ENCODE measurements at places on chromosomes 11 and 22.

DNA sequence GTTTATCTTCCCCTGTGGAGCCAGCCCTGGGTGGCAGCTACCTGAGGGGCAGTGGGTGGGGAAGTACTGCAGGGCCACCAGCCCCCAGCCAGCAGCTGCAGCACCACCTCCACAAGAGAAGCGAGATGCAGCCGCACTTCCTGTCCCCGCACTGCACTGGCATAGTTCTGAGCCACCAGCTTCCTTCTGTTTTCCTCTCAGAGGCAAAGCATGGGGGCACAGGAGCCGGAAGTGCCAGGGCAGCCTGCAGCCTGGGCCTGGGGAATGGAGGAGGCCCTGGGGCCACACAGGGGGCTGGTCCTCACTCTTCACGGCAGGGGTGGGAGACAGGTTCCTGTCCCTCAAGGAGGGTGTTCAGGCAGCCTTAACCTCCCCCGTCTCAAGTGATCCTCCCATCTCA is 11.9 kb upstream of the SH3BP1 start:
- no peak for DNase-seq

GRCh38 chr11:67572305-67572704 is 11.3 kb upstream of the GSTP1 start:
- DNase-seq: no peak

DNA sequence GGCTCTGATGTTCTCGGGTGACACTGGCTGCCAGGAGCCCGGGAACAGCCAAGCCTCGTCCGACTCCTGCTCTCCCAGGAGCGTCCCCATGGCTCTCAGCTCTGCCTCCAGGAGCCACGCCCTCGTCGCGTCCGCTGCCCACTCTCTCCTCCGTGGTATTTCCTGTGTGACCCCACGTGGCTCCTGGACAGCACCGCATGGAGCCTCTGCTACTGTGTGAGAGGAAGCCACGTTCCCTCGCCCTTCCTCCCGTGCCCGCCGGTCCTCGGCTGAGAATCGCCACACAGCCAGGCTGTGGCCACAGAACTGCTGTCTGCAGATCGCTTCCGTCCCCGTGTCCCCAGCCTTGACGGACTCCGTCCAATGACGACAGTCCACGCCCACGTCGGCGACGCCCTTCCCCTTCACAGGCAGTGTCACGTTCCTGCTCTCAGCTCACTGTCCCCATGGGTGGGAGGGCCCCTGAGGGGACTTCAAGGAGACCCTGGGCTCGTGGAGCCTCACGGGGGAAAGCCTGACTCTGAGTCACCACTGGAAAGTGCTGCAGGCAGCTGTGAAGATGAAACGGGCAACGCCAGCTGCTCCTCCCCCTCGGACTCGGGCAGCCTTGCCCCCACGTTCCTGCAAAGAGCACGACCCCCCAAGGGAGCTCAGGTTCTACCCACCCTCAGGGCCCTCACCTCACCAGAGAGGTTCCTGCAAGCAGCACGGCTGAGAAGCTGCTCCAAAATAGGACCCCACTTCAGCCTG is 458.5 kb downstream of the BRD1 start:
- no peak for DNase-seq

GRCh38 chr11:130766650-130767565 is 149.4 kb downstream of the SNX19 start:
- DNase-seq: no peak

GRCh38 chr11:71326328-71326940 is 74.1 kb upstream of the SHANK2 start:
- DNase-seq: no peak

Data from activated CD4-positive, alpha-beta T cell treated with anti-CD3 and anti-CD28 coated beads for 24 hours (primary cell).